ENCODE measurements at places on chromosomes 4 and X.

GRCh38 chr4:128579154-128579853, 230.2 kb upstream of the JADE1 start:
- no peak for DNase-seq

DNA sequence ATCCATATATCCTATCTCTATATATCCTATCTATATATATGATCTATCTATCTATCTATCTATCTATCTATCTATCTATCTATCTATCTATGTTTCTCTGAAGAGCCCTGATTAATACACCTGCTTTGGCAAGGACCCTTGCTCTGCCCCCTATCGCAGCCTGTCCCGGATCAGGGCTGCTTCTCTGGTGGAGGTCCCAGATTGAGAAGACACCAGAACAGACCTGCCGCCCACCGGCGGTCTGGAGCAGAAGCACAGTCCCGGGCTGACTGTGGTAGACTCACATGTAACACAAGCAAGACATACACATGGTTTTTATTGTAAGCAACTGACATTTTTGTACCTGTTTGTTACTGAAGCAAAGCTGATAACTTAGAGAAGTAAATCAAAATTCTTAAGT, 52.8 kb downstream of the ING2 start:
- no peak for DNase-seq

- no peak for DNase-seq
These were observed 379.5 kb downstream of the ZIC3 start for GRCh38 chrX:137945470-137945869.

DNA sequence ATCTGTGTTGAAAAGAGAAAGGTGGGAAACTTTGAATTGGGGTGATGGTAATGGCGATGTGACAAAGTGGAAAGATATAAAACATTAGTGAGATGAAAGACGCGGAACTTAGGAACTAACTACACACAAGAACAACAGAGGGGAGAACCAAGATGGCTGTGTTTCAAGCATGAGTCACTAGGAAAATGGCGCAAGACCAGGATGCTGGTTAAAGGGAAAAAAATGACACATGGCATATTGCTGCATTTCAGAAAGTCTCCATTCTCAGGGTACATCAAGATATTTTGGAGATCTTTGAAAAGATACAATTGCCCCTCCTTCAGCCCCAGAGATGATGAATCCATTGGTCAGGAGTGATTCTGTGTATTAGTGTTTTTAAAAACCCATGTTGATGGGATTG, 164.4 kb downstream of the FBXO8 start:
- DNase-seq, result peak; percentile 73

DNA sequence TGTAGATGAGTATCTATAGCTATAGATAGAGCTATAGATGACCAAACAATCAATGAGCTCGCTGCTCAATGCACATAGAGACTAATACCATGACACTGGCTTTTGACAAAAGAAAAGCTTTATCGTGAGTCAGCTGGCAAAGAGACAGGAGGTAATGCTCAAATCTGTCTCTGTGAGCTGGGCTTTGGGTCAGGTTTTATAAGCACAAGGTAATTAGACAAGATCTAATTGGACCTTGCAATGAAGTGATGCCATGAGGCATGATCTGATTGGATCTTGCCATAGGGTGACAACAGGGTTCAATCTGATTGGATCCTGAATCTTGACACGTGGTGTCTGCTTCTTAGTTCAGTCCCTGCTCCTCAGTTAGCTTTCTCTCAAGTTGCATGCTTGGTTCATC, 180.7 kb upstream of the MXRA5 start:
- DNase-seq, result peak; percentile 10

Data from ELR (cell line).